ENCODE measurements at places on chromosomes 12 and 14.

DNA sequence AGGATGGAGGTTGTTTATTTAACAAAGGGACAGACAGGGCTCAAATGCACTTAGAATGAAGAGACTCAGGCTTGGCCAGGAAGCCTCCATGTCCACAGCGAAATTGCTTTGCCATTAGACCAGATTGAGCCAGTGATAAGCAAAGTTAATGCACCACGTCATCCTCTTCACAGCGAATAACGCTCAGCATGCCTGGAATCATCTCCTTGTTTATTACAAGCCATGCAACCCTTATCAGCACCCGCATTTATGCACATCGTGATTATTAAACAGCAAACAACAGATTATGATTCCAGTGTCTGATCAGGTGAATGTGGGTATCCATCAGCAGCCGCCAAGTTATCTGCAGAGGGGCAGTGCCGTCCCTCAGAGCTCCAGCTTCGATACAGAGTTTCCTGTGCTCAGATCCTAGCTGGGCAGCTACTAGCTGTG is 175.0 kb upstream of the TMEM132C start:
- DNase-seq, result peak; percentile 96

GRCh38 chr14:89959853-89960445 is 4.2 kb downstream of the TDP1 start:
- DNase-seq, result no peak

DNA sequence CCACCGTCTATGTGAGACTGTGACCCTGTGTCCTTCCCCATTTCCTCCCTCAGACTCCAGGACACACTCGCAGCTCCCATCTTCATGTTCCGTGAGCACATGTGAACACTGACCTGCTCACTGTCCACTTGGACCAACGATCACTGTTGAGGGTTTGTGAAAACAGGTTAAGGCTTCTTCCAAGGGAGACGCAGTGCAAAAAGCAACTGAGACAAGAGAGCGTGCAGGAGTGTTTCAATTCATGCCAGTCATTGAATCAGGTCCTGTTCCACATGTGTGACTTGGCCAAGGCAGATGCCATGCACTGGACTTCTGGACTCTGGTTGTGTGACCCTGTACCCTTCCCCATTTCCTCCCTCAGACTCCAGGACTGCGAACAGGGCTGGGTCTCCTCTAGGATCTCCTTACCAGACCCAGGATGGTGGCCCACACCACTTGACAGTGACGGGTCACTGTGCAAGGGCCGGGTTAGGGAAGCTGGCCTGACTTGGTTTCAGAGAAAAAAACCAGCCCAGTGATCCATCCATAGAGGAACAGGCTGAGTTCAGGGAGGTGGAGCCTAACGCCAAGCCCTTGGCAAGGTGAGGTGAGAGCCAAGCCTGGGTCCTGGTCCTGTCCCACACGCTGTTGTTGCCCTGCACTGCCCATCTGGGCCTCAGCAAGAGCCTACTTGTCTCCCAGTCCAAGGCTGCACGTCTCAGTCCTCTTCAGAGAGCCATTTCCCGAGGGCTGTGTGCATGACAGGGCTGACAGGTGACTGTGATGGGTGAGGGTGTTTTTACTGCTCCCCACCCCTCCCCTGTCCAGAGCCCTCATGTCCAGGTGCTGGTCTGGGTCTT is 5.7 kb upstream of the KRT5 start:
- no peak for DNase-seq

DNA sequence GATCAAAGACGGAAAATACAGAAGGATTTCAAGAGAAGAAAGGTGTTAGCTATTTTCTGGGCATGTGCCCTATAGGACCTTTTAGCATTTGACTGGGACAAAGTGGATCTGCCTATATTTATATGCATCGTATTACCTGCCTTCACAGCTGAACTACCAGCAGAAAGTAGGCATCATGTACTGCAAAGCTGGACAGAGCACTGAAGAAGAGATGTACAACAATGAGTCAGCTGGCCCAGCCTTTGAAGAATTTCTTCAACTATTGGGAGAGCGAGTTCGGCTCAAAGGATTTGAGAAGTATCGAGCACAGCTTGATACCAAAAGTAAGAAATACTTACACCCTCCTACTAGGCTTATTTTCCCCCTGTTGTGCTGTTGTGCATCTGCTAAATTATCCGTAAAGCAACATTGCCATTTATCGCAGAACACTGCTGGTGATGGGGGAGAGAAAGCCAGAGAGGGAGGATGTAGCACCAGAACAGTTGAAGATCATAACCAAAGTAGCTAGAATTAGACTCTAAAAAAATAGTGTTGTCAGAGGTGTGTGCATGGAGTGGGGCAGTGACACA is 282.0 kb upstream of the RGS6 start:
- DNase-seq, result no peak

DNA sequence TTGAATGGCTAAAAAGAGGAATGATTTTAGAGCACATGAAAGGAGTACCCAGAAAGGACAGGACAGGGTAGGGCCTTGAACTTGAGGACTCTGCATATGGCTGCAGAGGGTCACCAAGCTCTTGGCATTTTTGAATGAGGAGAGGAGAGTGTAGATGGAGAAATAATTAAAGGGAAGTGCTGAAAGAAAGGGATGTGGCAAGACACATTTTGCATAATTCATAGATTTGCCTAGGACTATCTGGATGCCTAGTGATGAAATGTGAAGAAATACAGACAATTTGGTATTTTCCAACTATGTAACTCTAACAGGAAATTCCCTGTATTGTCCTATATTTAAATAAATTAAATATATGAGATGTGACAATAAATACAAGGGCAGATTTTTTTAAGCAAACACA is 27.5 kb upstream of the MDM1 start:
- DNase-seq, result no peak

DNA sequence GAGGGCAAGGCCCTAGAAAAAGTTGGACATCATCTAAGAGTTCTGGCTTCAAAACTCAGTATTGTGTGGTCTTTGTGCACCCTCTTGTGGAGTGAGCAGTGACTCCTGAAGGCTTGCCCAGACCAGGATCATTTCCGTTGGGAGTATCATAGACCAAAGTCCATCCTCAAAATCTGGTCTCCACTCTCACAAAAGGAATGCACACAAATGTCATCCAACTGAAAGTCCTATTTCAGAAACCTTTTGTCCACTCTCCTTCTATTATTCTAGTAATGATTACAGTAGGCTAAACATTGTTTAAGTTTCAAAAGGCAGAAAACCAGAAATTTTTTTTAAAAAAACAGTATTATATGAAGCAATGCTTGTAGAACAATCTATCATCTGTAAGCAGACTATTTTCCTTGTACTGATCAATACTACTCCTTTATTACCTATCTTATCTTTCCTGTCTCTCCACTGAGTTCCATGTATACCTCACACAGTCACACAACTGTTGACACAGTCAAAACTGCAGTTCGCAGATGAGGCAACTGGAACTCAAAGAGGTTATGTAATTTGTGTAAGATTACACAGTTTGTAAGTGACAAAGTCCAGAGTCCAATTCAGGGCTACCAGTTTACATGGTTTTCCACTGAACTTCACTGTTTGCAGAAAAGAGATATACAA is 41.4 kb downstream of the COX16 start:
- peak; percentile 40 for DNase-seq

DNA sequence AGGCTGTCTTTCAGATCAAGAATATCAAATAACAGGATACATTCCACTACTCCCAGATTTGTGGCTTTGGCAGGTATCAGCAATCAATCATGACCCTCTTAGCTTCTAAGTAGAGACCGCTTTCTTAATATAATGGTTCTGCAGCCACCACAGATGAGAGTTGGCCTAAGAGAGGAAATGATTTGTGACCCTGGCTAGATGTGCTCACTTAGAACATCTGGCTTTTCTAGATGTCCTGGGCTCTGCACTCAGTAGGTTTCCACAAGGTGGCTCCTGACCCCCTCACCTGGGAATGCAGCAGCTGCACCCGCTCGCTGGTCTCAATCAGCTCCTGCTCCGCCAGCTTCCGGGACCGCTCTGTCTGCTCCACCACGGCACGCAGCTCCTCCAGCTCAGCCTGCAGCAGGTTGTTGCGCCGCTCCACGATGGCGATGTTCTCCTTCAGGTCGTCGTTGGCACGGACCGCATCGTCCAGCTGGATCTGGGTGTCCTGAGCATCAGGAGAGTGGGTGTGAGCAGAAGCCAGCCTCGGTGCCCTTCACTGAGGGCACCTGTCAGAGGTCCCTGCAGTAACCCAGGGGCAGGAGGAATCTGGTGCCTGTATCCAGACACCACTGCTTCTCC is 8.9 kb downstream of the CMTM5 start:
- no peak for DNase-seq

GRCh38 chr14:59455411-59455810 is 9.8 kb downstream of the GPR135 start:
- no peak for DNase-seq

GRCh38 chr14:69076341-69076740 is 76.6 kb downstream of the DCAF5 start:
- no peak for DNase-seq

GRCh38 chr12:108854451-108855283 is 2.7 kb downstream of the SSH1 start:
- DNase-seq, result peak; percentile 97

- no peak for DNase-seq
These were observed 161.3 kb downstream of the ZFP36L1 start for GRCh38 chr14:68631394-68632053.

DNA sequence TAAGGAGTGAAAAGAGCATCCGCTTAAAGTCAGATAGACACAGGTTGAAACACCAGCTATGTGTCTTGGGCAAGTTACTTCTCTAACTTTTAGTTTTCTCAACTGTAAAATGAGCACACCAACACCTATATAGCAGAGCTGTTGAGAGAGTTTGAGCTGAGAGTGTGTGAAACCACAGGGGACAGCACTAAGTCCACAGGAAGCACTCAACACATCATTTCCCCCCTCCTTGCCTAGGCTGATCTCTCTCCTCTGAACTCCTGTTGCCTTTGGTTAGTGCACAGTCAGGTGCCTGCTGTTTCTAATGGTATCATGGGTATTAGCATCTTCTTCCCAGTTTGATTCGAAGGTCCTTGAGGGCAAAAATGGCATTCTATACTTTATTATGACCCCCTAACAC is 176.7 kb downstream of the DPF3 start:
- no peak for DNase-seq

DNA sequence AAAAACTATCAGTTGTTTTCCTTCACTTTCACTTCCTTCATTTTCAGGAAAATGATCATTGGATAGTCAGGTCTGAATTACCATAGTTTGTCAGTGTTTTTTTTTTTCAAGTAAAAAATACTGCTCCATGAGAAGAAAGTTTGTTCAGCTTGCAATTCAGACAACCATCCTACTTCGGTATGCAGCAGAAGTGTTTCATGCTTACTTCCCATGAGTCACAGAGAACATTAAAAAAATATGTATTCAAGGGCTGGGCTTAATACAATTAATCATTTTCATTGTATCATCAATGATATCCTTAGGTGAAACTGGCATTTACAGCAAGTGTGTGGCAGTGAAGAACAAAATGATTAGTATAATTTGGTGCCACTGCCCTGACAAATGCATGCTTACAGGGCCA is 21.6 kb downstream of the PYM1 start:
- DNase-seq, result no peak

DNA sequence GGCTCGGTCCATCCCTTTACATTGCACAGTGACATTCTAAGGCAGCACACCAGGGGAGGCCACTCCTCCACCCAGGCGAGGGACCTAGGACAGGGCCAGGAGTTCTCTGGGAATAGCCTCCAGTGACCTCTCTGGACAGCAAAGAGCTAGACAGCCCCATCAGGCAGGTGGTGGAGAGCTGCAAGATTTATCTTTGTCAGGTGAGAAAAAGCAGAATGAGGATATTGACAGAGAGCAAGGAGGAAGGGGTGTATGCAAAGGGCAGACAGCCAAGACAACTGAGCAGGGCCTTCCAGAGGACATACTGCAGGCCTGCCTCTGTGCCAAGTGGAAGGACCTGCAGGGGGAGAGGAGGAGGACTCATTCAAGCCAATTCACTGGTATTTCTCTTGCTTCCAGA is 112.4 kb upstream of the MAX start:
- no peak for DNase-seq

GRCh38 chr14:29782041-29782440 is 145.6 kb downstream of the PRKD1 start:
- DNase-seq, result no peak

DNA sequence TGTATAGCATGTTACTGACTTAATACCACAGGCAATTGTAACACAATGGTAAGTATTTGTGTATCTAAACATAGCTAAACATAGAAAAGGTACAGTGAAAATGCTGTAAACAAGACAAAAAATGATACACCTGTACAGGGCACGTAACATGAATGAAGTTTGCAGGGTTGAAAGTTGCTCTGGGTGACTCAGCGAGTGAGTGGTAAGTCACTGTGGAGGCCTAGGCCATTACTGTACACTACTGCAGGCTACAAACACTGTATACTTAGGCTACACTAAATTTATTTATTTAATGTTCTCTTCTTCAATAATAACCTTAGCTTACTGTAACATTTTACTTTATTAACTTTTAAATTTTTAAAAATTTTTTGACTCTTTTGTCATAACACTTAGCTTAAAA is 158.4 kb downstream of the IPO8 start:
- DNase-seq, result no peak

GRCh38 chr14:51873221-51873893 is 12.9 kb downstream of the GNG2 start:
- DNase-seq, result peak; percentile 90

DNA sequence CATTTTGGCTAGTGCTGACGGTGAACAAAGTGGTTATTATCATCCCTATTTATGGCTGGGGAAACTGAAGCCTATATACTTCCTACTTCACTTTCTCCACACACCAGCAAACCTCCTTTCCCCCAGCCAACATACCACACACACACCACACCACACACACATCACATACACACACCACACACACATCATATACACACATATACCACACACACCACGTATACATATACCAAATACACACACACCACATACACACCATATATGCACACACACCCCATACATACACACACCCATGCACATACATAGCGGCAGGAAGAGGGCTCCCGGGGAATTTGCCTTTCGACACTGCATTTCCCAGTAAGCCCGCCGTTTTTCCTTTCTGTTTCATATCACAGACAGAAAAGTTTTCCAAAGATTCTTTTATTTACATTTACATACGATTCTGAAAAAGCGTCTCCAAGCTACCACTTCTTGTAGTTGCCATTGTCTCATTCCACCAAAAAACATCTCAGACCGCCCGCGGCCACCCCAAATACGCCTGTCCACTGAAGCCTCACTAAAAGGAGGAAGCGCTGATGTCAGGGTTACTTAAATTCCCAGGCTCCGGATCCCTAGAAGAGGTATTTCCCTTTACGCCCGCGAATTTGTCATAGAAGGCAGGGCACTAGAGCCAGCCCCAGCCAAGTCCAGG is 823 bp upstream of the RAB5B start:
- no peak for DNase-seq

DNA sequence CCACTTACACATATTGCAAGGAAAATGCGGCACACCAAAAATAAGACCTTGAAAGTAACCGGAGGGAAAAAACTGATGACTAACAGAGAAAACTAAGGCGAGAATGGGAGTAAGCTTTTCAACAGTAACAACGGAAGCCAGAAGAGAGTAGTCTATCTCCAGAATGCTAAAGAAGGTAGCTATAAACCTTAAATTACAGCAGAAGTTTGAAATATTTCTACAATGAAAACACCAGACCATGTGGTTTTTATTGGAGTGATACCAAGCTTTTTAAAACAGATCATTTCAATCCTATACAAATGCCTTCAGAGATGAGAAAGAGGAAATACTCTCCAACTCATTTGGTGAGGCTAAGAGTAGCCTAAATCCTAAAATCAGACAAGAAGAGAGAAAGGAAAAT is 209.5 kb downstream of the ANO6 start:
- no peak for DNase-seq

- no peak for DNase-seq
These were observed 8.0 kb downstream of the KRT82 start for GRCh38 chr12:52398176-52398575.

All from H4 (cell line).